Caco-2 (cell line): ENCODE measurements at places on chromosomes 4 and X.

DNA sequence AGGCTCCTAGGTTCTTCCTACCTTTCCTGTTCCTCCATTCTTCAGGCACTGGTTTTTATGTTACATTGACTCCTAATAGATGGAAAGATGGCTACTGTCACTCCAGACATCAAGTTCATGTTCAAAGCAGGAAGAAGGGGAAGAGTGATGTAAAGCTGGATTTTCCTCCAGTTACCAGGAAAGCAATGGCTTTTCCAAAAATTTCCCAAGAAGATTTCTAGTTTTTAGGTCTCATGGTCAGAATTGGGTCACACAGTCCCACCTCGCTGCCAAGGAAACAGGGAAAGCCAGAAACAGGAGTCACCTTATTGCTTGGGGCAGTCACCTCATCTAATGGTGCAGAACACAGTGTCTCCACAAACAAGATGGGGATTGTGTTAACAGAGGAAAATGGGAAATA is 21.5 kb downstream of the RXFP1 start:
- no peak for DNase-seq

GRCh38 chr4:69818060-69818639 is 41.8 kb downstream of the SULT1E1 start:
- DNase-seq: no peak

- no peak for DNase-seq
Measured at GRCh38 chr4:86358257-86358656, 1.6 kb downstream of the MAPK10 start.

- no peak for DNase-seq
Measured at GRCh38 chr4:52410971-52411370, 248.1 kb downstream of the USP46 start.

DNA sequence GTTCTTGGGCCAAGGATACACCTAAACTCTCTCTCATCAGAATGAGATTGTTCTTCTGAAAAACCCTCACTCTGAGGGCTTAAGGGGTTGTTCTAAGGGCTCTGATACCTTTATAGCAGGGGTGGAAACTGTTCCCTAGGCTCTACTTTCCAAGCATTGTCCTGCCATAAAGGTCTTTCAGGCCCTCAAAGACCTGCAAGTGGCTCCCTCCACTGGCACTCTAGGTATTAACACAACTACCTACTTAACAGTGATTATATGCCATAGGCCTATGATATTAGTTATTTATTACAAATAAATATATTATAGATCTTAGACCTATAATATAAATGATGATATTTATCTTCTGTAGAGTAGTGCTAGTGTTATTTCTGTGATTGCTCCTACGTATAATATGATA is 473.7 kb upstream of the RPS6KA3 start:
- DNase-seq: no peak

DNA sequence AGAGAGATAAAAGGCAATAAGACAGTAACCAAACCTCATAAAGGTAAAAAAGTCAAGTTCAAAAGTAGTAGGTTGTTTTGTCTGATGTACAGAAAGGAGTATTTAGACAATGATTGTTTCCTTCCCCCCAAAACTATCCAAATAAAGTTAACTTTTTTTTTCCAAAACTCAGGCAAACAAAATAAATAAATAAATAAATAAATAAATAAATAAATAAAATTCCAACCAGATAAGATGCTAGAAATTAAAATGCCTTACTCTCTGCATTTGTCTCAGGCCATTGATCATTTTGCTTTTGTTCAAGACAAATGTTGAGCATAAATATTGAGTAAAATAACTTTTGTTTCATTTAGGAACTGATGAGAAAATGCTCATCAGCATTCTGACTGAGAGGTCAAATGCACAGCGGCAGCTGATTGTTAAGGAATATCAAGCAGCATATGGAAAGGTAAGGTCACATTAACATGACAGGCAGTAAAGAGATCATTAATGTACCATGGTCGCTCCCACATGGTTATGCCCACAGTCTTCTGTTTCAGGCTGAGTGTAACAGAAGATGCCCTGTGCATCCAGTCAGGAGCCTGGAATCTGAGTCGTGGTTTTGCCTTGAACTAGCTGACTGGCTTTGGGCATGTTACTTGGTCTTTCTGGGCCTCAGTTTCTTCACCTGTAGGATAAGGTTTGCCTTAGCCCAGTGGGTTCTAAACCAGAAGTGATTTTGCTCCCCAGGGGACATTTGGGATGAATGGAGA is 27.3 kb downstream of the ANXA3 start:
- no peak for DNase-seq

DNA sequence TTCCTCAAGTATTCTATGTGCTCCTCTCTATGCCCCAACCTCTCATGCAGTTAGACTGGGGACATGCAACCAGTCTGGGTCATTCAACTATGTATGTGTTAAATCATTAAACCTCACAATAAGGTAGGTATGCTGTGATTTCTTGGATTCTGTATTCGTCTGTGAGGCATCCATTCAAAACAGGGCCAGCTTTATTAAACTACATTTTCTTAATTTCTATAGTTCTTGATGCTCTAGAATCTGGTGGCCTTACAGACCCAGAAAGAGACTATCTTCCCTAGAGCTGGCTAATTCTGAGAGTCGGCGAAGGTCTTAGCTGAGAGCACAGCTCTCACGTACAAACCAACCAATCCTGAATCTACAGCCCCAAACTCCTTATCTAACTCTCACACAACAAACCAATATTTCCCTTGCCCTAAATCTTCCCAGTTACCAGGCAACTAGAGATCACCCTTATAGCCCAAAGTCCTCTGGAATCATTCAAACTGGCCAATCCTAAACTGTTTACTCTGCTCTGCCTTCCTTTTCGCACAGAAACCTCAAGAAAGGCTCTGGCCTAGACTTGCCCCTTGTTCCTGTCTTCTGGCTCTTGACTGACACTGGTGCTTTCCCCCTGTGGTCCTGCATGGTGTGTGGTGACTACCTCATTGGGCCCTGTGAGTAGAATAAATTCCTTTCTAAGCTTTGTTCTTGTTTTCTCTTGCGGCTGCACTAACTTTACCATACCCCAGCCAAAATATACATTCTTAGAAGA is 203.5 kb upstream of the TET2 start:
- no peak for DNase-seq

DNA sequence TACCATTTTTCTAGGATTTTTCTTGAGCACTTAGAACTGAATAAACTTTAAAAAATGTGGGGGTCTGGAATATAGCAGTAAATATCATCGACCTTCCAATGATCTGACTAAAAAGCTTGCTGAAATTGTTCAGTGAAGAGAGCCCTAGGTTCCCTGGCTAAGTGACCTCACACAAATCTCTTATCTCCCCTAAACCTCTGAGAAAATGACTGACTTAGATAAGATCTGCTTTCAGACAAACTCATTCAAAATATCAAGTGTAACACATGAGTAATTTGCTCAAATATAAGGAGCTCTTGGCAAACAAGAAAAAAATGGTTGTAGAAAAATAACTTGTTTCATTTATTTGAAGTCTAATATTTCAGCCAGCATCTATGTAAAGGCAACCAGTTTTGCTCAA is 441.7 kb upstream of the SLIT2 start:
- no peak for DNase-seq

DNA sequence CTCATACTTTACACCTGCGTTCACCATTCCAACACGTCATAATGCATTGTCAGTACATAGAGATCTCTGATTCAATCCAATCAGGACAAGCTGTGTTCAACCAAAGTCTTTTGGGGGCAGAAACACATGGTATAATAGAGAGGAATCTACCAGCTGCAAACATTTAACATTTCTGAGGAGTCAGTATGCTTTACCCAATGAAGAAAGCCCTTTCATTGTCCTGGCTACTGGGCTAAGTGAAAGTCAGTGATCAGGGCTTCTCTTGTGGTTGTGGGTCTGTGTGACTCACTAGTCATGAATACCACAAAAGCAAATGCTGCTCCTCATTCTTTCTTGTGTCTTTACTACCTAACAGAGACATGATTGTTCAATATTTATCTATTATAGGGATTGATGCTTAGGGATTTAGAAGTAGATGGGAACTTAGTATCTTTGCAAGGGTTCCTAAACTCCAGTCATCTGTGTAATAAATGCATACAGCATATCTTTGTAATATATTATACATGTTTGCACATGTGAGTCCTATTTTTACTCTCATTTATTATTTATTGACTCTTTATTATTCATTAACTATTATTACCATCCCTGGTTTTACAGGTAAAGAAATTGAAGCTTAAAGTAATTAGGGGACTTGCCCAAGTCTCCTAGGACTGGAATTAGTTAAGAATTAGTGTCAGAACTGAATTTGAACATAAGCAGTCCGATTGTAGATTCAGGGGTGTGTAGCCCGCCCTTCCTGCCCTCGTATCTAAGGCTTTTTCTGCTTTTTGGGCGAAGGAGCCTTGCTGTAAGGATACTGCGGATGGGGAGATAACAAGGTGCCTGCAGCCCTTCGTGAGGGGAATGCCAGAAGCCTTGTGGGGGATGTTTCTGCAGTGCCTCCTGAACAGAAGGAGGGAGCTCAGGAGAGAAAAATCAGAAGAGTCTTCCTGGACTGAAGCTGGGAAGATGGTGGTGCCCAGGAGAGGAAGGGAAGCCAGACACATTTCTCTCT is 353.1 kb upstream of the BOD1L1 start:
- peak; percentile 7 for DNase-seq

GRCh38 chr4:123994917-123995316 is 598.3 kb downstream of the SPRY1 start:
- no peak for DNase-seq

GRCh38 chr4:177194906-177195305 is 114.8 kb upstream of the NEIL3 start:
- DNase-seq: no peak

GRCh38 chr4:81982846-81983540 is 390.8 kb downstream of the HNRNPD start:
- DNase-seq: no peak

- DNase-seq: no peak
Measured at GRCh38 chr4:93228021-93228420, 600.5 kb upstream of the ATOH1 start.

DNA sequence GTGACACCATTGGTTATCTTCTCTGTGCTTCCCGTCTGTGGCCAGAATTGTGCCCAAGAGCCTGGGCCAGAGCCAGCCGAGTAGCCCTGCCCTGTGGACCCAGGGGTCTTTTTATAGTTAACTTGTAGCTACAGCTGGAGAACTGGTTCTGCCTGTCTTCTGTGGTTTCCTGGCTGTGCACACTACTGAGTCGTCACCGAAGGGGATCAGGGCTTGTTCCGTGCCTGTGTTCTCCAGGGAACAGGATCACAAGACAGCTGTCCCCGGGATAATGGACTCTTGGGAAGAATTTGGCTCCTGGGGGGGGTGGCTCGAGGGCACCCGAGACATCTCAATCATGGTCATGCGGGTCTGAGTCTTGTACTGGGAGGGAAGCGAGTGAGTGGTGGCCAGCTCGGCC is 22.1 kb upstream of the OPN1LW start:
- no peak for DNase-seq

- DNase-seq: no peak
Measured at GRCh38 chrX:39577206-39577984, 520.4 kb downstream of the BCOR start.

- no peak for DNase-seq
Measured at GRCh38 chr4:23091711-23092110, 399.0 kb downstream of the GBA3 start.

DNA sequence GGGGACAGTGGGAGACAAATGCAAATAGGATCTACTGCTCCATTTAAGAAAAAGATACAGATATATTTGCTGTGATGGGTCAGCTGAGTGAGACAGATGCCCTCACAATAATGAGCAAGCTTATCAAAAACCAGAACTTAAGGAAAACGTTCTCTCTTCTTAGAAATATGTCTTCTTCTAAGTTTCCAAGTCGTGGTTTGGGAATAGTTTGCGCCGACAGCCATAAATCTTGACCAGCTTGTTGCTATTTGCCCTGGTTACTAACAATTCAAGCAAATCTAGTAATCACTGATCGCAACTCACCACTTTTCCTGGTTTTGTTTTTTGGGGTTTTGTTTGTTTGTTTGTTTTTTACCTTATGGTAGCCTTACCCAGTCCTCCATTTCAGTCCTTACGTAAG is 67.6 kb upstream of the GUCY1A1 start:
- no peak for DNase-seq

GRCh38 chr4:160353548-160353947 is 1250.7 kb downstream of the RAPGEF2 start:
- DNase-seq: no peak

DNA sequence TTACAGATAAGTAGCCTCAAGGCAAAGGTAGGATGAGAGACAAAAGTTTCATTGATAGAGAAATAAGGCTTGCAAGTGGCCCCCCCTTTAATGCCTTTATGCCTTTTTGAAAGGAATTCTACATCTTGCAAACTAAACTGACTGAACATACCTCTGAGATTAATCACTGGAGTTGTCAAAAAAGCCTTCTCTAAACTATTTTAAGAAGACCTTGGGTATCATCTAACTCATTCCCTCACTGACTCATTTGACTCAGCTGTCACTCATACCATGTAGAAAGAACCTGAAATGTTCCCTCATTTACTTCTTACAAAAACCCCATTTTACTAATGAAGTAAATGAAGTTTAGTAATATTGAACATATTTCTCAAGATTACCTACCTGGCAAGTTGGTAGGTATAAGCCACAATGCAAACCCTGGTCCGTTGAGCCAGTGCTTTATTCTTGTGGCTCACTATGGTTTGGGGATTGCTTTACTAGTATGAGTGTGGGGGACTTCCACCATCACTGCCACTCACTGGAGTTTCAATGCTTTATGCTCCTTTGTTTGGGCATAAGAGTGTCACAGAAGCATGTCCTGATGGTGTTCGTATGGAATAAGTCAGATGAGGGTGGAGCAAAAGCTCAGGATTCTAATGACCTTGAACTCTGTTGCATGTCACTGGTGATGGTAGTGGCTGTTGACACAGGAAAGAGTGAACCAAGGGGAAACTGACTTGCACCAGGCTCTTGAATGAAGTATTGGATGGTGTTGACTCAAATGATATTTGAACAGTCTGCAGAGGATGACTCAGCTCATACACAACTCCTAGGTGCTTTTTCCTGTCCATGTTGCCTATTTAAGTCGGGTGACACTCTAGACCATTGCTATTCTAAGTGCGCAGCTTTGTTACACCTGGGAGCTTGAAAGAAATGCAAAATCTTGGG is 305.5 kb upstream of the EMCN start:
- DNase-seq: no peak

- no peak for DNase-seq
Measured at GRCh38 chr4:114474188-114474800, 124.3 kb upstream of the UGT8 start.

DNA sequence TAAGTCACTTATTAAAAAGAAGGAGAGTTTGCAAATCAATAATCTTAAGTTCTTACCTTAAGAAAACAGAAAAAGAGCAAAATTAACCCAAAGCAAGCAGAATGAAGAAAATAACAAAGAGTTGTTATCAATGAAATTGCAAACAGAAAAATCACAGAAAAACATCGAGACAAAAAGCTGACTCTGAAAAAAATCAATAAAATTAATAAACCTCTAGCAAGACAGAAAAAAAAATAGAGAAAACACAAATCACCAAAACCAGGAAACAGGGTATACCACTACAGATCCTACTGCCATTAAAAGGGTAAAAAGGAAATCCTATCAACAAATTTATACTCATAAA is 17.3 kb upstream of the RBM41 start:
- DNase-seq: no peak
